Mesenteric fat pad (tissue), 1 donor: ENCODE measurements at places on chromosomes 3 and 15.

DNA sequence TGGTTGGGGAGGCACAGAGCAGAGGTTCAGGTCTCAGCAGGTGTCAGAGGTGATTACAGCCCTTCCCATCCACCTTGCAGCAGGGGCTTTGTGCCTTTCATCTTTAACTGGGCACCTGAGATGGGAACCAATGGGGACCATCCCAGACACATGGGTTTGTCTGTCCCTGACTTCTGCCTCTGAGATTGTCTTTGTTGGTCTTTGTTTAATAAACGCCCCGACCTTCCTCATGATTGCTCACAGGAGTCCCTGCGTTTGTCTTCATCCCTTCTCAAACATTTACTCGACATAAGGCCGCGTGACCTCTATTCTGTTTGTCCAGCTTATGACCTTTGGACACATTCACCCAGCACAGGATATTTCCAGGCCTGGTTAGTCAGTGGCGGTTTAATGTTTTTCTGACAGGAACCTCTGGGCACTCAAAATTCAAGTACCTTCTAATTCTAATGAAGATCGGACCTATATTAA lies 5.9 kb downstream of the ZSCAN2 start:
- DNase-seq: no peak

DNA sequence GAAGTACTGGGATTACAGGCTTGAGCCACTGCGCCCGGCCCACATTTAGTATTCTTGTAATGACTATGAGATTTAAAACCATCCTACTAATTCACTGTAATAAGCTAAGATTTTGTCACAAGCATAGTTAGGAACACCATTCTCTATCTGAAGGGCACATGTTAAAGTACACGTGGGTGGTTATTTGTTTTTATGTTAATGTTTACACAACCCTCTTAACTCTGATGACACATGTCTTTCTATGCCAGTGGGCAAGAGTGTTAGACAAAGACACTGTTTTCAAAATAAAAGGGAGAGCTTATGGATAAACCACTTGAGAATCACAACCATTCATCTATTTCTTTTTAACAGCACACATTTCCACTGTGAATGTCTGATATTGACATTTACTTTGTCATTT lies 537.6 kb upstream of the IL12A start:
- no peak for DNase-seq

GRCh38 chr3:48648188-48648850 lies 13.1 kb upstream of the SLC26A6 start:
- DNase-seq: no peak

GRCh38 chr15:57273402-57273801 lies 102.9 kb upstream of the CGNL1 start:
- no peak for DNase-seq

DNA sequence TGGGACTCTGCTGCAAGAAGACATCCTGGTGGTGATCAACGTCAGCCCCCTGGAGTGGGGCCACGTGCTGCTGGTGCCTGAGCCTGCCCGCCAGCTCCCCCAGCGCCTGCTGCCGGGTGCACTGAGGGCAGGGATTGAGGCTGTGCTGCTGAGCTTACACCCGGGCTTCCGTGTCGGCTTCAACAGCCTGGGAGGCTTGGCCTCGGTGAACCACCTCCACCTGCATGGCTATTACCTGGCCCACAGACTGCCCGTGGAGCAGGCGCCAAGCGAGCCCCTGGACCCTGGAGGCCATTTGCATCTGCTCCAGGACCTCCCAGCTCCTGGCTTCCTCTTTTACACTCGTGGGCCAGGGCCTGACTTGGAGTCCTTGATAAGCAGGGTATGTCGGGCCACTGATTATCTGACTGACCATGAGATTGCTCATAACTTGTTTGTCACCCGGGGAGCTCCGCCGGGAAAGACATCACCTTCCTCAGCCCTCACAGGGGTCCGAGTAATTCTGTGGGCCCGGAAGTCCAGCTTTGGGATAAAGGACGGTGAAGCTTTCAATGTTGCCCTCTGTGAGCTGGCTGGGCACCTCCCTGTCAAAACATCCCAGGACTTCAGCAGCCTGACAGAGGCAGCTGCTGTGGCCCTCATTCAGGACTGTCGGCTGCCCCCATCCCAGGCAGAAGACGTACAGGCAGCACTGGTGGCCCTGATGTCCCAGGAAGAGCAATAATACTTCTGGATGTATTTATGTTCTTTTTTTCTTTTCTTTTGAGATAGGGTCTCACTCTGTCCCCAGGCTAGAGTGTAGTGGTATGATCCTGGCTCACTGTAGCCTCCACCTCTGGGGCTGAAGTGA lies 7.6 kb downstream of the GDPGP1 start:
- no peak for DNase-seq

GRCh38 chr3:4495294-4496086 lies 2.3 kb downstream of the ITPR1 start:
- DNase-seq: no peak

DNA sequence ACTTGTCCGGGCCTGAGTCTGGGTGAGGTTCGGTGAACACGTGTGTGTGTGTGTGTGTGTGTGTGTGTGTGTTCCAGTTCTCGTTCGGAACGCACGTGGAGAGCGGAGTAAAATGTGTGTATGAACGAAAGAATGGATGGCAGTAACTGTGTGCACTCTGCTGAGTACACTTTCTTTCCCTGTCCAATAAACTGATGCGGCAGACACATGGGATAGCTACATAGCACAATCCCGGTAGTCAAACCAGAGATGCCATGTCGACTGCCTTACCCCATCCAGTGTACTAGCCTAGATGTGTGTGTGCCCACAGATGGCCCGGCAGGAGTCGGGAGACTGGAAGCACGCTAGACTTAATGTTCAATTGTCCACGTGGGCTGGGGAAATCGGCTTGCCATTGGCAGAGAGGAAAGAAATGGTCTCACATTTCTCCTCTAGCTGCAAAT lies 507 bp upstream of the GOLIM4 start:
- DNase-seq: no peak

DNA sequence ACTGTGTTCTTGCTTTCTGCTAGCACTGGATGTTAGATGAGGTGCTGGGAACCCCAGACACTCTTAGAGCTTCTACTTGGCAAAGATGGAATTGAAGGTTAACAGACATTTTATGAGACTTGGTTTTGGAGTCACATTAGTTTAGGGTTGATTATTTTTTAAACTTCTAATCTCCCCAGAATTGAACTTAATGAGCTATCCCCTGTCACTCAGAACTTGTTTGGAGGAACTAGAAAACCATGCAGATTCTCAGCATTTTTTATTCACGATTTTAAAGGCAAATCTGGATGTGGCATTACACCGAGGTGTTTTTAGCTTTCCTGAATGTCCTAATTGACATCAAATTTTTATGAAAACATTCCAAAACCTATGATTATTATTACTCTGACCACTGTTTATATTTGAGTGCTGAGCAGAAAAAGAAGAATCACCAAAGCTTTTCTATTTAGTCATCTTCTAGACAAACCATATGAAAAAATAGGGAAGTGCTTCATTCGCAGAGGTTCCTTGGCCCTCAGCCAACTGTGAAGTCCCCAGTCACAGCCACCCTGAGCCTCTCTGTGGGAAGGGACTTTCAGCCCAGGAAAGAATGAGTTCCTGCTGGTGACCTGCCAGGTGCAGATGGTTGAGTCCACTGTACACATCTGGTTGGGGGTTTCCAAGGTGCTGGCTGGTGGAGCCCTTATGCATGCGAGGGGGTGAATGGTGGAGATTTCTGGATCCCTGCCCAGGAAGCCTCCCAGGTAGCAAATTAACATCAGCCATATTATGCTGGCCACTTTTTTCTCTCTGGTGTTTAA lies 196.0 kb upstream of the TOPAZ1 start:
- DNase-seq: no peak

DNA sequence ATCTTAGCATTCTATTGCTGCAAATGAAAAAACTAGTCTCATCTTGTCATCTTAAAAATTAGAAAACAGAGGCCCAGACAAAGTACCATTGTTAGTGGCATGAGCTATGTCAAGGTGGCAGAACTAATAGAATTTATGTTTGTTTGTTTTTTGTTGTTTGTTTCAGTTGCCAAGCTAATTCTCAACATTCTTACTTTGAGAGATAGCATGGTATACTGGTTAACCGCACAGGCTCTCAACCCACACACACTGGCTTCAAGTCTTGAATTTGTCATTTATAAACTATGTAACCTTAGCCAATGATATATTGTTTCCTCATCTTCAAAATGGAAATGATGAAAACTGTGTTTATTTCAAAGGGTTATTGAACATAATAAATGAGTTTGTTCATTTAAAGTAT lies 367.6 kb upstream of the PLSCR5 start:
- DNase-seq: no peak

GRCh38 chr3:64301476-64301875 lies 76.2 kb upstream of the PRICKLE2 start:
- DNase-seq: no peak

- no peak for DNase-seq
Measured at GRCh38 chr3:32869513-32870047, 51.8 kb downstream of the TRIM71 start.

DNA sequence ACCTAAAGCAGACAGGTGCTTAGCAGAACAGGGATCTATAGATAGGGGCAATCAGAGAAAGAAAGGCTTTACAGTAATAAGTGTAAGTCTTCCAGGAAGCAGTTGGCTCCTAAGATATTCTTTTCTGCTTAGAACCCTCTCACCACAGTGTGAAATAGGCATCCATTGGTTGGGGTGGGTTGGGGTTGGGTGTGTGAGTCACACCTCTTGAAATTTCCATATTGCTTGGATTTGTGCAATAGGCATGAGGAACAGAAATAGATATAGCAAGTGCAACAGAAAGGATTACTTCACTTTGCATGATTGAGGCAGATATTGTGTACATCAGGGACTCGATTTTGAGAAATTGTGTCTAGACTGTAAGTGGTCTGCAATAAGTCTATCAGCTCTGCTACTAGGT lies 200.1 kb upstream of the GAP43 start:
- no peak for DNase-seq

- no peak for DNase-seq
Measured at GRCh38 chr3:53936347-53936746, 44.7 kb upstream of the SELENOK start.

DNA sequence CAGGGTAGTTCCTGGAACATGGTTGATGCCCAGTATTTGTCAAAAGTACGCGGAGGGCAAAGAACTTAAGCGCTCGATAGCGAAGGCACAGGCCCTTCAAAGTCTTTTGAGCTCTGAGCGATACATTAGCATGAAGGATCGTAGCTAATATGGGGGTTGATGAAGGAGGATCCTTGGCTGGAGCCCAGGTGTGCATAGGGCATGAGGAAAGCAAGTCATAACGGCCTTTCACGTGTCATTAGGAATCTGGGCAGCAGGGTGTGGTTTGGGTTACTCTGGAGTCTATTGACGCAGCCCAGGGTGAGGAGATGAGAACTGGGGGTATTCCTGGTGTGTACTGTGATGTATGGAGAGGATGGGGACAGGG lies 31.7 kb downstream of the SPINK8 start:
- DNase-seq: no peak

- no peak for DNase-seq
Measured at GRCh38 chr3:115927197-115927596, 303.9 kb downstream of the GAP43 start.

DNA sequence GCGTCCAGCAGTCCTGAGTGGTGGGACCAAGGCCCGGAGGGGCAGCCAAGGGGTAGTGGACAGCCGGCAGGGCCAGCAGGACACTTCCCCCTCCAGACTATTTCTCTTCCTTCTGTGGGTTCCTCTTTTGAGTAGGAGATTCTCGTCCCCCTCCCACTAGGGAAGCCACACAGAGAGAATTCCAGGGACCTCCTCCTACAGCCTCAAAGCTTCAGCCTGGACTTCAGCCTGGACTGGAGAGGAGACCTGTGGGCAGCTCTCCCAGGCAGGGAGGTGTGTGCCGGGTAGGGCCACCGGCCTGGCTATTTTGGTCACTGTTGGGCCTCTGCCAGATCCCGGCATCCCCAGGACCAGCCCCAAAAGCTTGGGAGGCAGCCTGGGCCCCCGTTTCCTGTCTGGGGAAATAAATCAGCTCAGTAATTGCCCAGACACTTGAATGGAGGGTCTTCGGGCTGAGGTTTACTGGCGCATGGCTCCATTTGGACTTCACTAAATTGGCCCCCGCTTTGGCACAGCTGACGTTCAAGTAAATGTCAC lies 1.3 kb downstream of the SLC6A6 start:
- DNase-seq: no peak

- DNase-seq: no peak
Measured at GRCh38 chr3:155753038-155753639, 8.3 kb upstream of the PLCH1 start.

- DNase-seq: peak; percentile 87
Measured at GRCh38 chr3:51718547-51719409, 11.9 kb downstream of the GRM2 start.

DNA sequence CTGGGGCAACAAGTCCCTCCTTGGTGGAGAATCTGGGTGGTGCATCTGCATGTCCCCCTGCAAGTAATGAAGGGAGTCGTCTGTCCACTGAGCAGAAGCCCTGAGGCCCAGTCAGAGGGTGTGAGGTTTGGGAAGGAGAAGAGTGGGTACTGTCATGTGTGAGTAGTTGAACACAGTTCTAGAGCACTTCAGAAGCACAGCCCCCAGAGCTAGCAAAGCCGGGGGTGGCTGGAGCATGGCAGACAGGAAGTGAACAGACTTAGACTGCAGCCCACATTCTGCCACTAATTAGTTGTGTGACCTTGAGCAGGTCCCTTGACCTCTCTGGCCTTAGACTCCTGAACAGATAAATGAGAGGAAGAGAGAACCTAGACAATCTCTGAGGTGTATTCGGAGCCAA lies 207.6 kb downstream of the UACA start:
- DNase-seq: no peak

DNA sequence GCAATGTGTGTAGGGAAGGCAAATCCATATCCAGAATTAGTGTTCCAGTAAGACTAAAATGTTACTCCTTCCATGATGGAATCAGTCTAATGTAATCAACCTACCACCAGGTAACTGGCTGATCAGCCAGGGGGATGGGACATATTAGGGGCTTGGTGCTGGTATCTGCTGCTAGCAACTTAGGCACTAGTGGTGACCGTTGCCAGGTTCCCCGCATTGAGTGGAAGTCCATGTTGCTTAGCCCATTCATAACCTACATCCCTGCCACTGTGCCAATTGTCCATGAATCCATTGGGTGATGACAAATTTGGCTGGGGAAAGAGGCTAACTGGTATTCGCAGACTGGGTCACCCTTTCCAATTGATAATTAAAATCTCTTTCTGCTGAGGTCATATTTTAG lies 212.2 kb upstream of the ROBO1 start:
- no peak for DNase-seq

DNA sequence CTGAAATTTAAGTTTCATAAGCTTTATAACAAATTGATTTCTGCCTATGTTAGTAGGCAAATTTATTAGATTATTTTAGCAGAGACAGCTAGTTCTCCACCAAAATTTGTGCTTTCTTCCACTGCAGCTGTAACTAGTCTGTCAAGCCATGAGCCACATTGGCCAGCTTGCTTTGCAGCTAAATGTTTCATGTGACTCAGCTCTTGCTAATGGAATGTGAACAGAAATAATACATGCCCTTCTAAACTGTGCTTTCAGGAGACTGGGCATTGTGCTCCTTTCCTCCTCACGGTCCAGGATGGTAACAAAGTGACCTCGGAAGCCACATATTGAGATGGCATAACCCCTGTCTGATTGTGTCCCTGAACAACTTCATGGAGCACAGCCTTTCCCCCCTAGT lies 51.3 kb upstream of the KPNA4 start:
- no peak for DNase-seq
